Activated CD4-positive, CD25-positive, alpha-beta regulatory T cell treated with anti-CD3 and anti-CD28 coated beads, Interleukin-2, amount 50 U/mL, for 72 hours (primary cell): ENCODE measurements at places on chromosomes 12 and 14.

DNA sequence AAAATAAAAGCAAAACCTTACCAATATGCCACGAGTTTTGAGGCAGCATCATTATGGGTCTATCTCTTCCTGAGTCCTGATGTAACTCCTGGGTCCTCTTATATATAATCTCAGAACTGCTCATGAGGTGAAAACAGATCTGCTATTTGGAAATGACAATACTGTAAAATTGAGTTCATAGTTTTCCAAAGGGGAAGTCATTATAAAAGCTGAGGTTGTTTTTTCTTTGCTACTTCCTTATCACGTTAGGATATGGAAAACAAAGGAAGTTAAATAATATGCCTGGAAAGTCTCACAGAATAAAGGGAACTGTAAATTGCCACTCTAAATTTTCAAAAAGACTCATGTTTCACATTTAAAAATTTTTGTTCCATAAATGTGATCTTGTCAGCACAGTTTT is at the start of gene CD163L1:
TSS of gene CD163L1 (minus strand) at position 78 of the 400 bp plus-strand sequence. CDS start at position 52, 26 bp downstream.
- DNase-seq: no peak

GRCh38 chr12:49693931-49694444 is 13.2 kb downstream of the FMNL3 start:
- no peak for DNase-seq

DNA sequence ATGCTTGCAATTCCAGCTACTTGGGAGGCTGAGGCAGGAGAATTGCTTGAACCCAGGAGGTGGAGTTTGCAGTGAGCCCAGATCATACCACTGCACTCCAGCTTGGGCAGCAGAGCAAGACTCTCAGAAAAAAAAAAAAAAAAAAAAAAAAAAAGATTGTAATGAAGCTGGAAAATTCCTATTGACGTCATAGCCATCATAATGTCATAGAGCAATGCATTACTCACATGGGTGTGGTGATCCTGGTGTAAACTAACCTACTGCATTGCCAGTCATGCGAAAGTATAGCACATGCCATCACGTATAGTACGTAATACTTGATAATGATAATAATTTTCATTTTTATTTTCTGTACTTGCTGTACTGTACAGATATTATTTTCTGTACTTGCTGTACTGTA is 42.7 kb upstream of the NID2 start:
- no peak for DNase-seq

GRCh38 chr12:1117970-1118563 is 127.0 kb downstream of the ERC1 start:
- peak; percentile 63 for DNase-seq

DNA sequence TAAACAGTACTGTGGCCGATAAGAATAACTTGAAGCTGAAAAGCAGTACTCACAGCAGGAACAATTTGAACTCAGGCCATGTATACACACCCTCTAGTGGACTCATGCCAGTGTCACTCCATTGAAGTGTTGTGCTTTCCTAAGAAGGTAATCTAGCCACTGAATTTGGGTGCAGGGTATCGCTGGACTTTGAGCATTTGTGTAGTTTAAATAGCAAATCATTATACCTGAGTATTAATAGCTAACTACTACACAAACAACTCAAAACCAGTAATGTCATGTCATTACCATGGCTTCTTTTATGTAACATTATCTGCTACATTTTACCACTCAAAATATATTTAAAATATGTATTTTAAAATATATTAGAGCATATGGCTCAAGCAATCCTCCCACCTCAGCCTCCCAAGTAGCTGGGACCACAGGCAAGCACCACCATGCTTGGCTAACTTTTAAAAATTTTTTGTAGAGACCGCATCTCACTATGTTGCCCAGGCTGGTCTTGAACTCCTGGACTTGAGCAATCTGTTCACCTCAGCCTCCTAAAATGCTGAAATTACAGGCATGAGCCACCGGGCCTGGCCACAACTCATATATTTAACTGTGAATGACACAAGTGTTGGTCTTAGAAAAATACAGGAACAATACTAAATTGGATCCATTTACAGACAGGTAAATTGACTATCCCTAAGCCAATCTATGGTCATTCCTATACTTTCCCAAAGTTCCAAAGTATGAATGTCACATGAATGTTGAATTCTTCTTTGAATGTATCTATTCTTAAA is 25.6 kb upstream of the ARID4A start:
- no peak for DNase-seq

DNA sequence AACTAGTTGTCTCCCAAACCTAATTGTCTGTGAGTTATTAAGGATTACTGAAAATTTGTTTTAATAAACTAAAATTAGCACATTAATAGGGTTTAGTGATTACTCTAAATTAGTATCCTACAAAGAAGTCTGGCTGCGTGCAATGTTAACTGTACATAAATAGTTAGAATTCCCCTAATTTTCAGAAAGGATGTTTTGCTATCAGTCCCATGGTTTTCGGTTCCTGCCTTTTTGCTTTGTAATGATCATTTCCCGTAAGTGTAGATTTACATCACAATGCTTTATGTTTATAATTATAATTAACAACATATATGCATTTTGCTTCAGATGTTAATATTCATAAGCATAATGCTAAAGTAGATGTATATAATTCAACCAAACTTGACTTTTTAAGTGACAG is 19.8 kb upstream of the LYZ start:
- no peak for DNase-seq

- peak; percentile 74 for DNase-seq
Observed at GRCh38 chr14:61837336-61838229, 75.4 kb downstream of the SNAPC1 start.

GRCh38 chr14:33342299-33342974 is 403.8 kb downstream of the NPAS3 start:
- no peak for DNase-seq

DNA sequence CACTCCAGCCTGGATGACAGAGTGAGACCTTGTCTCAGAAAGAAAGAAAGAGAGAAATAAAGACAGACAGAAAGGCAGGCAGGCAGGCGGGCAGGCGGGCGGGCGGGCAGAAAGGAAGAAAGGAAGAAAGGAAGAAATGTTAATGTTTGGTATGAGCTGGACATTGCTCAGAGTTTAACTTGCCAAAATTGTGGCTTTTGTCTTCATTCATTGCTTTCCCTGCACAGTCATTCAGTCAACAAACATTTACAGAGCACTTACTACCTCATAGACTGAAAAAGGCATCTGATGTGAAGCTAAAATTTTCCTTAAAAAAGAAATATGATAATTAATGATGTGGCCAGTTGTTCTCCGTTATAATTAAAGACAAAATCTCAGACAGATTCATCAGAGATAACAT is 247.1 kb downstream of the SPTSSA start:
- no peak for DNase-seq

DNA sequence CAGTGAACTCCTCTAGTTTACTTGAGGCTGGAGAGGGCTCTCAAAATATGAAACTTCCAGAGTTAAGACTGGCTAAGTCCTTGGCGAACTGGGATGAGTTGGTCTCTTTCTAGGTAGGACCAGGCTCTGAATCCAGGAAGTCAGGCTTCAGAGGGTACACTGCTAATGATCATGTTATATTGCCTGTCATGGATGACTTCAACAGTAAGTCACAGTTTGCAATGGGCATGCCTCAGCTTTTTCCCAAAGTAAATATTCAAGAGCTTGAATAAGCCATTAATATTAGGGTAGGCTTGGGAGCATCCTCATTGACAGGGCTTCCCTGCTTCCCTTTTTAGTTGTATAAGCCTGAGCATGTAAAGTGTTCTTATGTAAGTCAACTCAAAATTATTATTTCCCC is 61.7 kb upstream of the PTHLH start:
- DNase-seq: no peak

GRCh38 chr12:80443974-80444666 is at the start of gene PTPRQ:
PTPRQ (plus strand) TSS chr12:80444235; CDS start chr12:80444346, 111 bp downstream.
- DNase-seq: no peak

- DNase-seq: no peak
Observed at GRCh38 chr14:74543771-74544438, 50.3 kb downstream of the ISCA2 start.

DNA sequence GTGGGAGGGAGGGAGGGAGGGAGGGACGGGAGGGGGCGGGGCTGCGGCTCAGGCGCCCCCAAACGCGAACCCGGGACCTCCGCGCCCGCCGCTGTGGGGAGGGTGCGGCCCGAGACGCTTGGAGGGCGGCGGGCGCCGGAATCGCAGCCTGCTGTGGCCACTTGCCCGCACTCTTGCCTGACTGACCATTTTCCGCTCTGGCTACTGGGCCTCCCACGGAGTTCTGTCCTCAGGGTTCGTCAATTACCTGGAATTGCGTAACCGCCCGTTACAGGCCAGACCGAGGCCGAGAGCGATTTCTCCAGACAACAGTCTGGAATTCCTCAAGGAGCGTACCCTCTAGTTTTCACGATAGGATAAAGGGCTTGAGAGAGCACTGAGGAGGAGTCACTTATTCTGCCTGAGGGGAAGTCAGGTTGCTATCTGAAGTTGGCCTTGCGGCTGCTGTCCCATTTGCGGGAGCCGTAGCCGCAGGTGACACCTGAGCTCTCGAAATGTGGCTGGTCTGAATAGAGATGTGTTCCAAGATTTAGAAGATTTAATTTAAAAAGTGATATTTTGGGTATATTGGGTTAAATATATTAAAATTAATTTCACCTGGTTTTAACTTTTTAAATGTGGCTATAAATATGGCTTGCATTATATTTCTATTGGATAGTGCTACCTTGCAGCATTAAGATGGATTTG is 446 bp upstream of the ZNF641 start:
- DNase-seq: no peak

DNA sequence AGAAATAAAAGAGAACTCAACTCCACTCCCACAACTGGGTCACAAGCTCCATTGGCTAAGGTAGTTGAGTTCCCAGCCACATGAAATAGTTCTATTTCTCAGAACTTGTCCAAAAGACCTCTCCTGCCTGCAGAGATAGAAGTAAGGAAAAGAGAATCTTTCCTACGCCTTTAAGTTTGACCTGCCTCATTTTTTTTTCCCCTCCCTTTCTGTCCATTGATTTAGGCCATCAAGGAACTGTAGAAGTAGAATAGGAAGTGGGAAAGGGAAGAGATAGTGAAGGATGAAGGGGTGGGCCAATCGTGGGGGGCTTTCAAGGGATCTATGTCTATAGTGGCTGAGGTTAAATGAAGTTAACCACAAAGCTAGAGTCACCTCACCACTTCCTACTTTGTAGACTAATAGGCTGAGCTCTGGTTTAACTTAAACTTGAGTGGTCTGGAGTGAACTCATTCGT is 13.9 kb upstream of the NUDT4 start:
- no peak for DNase-seq

GRCh38 chr12:46370792-46371717 is 1.5 kb downstream of the SLC38A2 start:
- peak; percentile 94 for DNase-seq

GRCh38 chr14:44204061-44204835 is 302.8 kb downstream of the FSCB start:
- no peak for DNase-seq

- DNase-seq: no peak
Observed at GRCh38 chr12:111175396-111176094, 193.3 kb downstream of the PHETA1 start.

- DNase-seq: no peak
Observed at GRCh38 chr12:79250960-79251755, 386.6 kb downstream of the SYT1 start.

- no peak for DNase-seq
Observed at GRCh38 chr14:97695456-97695981, 898.3 kb downstream of the VRK1 start.

GRCh38 chr14:91897106-91897701 is 29.9 kb upstream of the TC2N start:
- DNase-seq: no peak

- no peak for DNase-seq
Observed at GRCh38 chr12:108369736-108370396, 30.8 kb upstream of the CMKLR1 start.

DNA sequence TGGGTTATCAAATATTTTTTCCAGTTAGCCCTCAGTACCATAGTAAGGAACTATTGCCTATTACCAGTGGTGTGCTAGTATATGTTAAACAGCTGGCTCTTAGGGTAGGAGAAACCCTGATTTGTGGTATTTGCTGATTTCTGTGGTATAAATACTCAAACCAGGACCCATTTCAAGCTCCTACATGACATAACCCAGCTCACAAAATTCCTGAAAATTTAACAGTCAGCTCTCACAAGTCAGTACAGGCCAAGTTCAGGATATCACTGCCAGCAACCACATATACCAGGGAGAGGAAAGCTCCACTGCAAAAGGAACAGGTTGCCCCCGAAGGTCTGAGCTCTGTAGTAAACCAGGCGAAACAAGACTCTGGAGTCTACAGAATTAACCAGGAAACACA is 315.3 kb downstream of the NOVA1 start:
- DNase-seq: no peak

- no peak for DNase-seq
Observed at GRCh38 chr12:88884600-88884999, 304.3 kb upstream of the KITLG start.

- DNase-seq: no peak
Observed at GRCh38 chr12:125187780-125188741, 122.8 kb downstream of the AACS start.

GRCh38 chr12:97778111-97778510 is 315.5 kb downstream of the RMST start:
- DNase-seq: no peak

GRCh38 chr14:78683206-78683605 is 513.0 kb downstream of the NRXN3 start:
- no peak for DNase-seq

- DNase-seq: no peak
Observed at GRCh38 chr12:2401040-2401439, 348.3 kb downstream of the CACNA1C start.

GRCh38 chr14:20412411-20412810 is 890 bp downstream of the TEP1 start:
- no peak for DNase-seq

DNA sequence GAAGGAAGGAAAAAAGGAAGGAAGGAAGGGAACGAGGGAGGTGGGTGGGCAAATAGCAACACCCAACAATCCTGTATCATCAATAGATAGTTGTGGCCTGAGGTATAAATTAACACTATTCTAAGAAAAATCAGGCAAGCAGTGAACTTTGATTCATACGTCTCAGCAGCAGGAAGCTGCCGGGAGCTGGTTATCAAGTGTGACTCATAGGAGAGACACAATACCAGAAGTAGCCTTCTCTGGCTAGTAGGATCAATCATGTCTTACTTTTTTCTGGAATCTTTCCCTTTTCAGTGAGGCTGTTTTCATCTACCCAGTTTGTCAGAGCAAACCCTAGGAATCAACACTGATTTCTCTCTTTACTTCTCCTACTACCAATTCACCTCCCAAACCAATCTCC is 780.5 kb downstream of the NRXN3 start:
- DNase-seq: no peak
